ENCODE measurements at places on chromosomes 16 and 17.
A peak's percentile ranks its signal among the peaks of the same experiment; 100 is the strongest.

- DNase-seq = peak; percentile 84
Observed at GRCh38 chr16:75099738-75100602, 16.6 kb downstream of the LDHD start.

DNA sequence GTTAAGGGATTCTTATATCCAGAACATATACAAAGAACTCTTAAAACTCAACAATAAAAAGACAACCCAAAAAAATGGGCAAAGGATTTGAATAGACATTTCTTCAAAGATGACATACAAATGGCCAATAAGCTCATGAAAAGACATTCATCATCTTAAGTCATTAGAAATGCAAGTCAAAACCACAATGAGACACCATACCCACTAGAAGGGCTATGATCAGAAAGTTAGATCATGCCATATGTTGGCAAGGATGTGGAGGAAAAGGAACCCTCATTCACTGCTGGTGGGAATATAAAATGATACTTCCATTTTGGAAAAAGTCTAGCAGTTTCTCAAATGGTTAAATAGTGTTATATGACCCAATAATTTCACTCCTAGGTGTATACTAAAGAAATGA lies 9.4 kb downstream of the PLD6 start:
- DNase-seq = no peak

- DNase-seq = no peak
Observed at GRCh38 chr16:2481676-2482075, 6.7 kb downstream of the TBC1D24 start.

- no peak for DNase-seq
Observed at GRCh38 chr17:33115366-33115765, 123.7 kb downstream of the SPACA3 start.

DNA sequence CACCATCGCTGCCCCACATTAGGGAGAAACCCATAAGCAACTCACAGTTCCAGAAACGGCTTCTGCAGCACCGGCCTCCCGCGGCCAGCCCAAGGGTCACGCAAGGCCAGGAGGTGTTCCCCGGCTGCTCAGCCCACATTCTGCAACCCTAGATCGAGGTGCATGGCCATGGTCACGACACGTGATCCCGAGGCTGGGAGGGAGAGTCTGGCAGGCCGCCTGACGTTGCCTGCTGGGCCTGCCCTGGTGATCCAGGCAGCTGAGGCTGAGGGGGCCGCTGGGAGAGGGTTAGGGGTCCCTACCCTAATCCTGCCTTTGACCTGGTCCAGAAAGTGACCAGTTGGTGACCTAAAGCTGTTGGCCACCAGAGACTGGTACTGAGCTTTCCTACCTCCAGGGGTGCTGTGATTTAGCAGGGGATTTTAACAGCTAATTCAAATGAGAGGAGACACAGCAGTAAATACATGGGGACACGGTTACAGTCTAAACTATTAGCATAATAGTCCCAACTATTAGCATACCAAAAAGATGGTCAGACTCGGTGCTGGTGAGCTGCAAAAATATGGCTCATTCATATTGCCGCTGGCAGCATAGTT lies 97.4 kb upstream of the CIBAR2 start:
- no peak for DNase-seq

- no peak for DNase-seq
Observed at GRCh38 chr17:74605361-74605760, 13.3 kb upstream of the CD300LD start.

GRCh38 chr17:66469461-66469860 lies 167.0 kb downstream of the PRKCA start:
- DNase-seq = no peak

DNA sequence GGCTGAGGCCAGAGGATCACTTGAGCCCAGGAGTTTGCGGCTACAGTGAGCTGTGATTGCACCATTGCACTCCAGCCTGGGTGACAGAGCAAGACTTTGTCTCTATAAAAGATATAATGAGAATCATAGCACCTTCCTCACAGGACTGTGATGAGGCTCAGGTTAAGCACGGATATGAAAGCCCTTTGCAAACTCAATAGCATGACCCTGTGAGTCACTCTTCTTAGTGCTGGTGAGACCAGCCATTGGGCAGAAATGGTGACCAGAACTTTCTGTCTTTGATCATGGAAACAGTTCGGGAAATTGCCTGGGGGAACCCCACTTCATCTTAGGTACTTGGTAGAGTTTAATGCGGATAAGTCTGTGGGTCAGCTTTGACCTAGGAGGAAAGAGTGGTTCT lies 144.2 kb downstream of the PRKCB start:
- no peak for DNase-seq

- DNase-seq = no peak
Observed at GRCh38 chr16:54194334-54194743, 92.2 kb downstream of the IRX3 start.

DNA sequence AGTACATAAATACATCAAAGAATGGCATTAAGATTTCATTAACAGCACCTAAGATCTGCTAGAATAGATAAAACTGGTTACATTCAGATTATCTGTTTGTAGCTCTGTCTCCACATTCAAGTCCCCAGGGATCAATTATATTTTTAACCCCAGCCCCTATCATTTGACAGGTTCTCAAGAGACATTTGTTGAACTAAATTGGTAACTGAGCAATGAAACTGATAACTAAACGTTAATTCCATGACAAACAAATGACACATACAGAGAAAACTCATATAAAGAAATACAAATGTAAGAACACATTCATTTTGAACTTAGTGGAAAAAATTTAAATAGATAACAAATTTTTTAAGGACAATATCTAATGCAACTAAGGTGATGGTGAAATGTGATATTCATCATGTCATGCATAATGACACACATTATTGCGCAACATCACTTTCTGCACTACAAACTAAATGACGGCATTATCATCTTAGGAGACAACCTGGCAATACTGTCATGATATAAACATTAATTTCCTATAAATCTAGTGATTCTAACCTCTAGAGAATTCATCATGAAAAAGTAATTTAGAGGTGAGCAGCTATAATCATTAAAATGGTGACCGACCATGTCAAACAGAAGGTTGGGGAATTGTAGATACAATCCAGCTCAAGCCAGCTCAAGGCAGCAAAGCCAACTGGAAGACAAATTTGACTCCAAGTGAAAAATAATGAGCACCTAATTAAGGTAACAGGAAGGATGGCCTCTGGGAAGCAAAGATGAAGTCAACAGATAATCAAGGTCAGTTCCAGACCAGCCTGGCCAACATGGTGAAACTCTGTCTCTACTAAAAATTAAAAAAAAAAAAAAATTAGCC lies 9.5 kb downstream of the ARHGAP17 start:
- no peak for DNase-seq

DNA sequence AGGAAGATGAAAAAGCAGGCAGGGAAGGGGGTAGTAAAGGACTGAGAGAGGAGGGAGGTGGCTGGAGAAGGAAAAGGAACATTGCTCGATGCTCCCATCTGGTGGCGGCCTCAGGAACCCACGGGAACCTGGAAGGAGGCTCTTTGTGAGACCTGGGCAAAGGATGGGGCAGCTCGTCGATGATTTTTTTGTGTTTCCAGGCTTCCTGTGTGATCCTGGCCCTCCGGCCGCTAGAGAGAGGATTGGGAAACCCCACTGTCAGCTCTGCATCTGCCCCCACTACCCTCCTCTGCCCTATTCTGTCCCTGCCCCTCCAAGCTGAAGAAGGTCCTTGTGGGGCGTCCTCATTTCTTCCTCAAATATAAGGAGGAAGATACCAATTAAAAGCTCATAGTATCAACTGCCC lies 6.6 kb downstream of the WFIKKN2 start:
- DNase-seq = peak; percentile 72

GRCh38 chr17:38451840-38452529 lies 23.7 kb downstream of the ARHGAP23 start:
- no peak for DNase-seq

DNA sequence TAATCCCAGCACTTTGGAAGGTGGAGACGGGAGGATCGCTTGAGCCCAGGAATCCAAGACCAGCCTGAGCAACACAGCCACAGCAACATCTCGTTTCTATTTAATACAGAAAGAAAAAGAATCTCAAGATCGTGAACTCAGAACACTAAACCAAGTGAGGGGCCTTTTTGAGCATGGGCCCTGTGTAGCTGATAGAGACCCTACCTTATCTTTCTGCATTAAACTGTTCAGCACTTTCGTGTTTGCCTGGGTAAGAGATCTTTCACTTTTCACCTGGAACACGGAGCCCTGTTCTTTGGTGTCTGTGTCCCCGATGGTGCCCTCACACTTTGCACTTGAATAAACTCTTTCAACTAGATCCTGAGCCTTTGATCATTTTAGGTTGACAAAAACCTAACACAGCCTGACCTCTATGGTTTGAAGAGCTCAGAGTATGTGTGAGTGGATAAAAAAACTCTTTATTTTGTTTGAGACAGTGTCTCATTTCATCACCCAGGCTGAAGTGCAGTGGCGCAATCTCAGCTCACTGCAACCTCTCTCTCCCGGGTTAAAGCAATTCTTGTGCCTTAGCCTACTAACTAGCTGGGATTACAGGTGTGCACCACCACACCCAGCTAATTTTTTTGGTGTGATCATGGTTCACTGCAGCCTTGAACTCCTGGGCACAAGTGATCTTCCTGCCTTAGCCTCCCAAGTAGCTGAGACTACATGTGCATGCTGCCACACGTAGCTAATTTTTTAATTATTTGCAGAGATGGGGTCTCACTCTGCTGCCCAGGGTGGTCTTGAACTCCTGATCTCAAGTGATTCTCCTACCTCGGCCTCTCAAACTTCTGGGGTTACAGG lies 83.8 kb upstream of the GRIN2A start:
- DNase-seq = no peak

DNA sequence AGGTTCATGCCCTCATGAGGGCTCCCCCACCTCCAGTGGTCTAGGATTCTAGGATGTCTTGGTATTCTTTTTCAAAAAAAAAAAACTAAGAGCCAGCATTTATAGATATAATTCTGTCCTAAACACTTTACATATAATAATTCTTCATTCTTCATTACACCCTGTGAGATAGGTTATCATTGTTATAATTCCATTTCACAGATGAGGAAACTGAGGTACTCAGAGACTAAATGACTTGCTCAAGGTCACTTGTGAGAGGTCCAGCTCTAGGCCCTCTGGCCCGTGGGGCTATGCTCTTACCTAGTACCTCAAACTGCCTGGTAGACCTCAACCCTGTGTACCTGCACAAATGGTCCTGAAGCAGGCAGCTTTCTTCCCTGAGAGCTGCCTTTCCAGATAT lies 172.2 kb downstream of the PRKCB start:
- no peak for DNase-seq

GRCh38 chr16:9097266-9098219 lies 6.1 kb downstream of the HAPSTR1 start:
- peak; percentile 34 for DNase-seq

DNA sequence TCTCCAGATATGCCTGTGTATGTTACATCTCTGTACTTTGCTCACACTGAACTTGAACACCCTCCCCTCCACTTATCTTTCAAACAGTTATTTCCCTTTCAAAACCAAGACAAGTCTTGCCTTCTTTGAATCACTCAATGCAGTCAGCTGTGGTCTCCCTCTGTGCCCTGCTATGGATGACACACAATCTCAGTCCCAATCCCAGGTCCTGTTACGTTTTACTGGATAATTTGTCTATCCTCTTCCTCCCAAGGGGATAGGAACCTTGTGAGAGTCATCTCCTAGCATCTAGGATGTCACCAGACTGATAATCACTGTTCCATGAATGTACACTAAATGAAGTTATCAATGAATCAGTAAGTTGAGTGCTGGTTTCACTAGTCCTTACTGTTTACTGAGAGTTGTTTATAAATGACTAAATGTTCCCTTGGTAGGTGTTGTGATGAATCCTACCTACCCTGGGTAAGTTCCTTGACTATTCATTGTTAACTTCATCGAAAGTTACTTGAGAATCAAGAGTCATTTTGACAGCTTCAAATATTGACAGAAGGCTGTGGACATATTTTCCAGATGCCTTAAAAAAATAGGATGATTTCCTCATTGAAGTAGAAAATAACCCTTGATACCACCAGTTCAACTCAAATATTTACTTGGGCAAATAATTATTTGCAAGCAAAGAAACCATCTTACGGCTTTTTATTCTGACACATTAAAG lies 244.9 kb downstream of the PRKCA start:
- DNase-seq = no peak

- DNase-seq = no peak
Observed at GRCh38 chr16:10296956-10297340, 88.9 kb upstream of the ATF7IP2 start.

DNA sequence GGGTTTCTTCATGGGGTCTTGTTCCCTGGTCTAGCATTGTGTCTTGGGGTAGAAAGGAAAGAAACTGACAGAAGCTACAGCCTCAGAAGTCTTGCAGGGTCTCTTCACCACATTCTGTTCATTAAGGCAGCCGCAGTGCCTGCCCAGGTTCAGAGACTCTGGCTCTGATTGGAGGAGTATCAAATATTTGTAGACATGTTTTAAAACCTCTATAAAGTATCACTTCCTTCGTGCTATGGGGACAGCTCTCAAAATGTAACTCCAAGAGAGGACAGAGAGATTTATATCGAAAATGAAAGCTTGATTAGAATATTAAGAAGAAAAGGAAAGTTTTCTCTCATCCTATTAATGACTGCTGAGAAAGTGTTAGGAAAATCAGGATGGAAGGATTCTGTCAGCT lies 107.0 kb upstream of the CACNG3 start:
- no peak for DNase-seq
